ENCODE measurements at places on chromosomes 3 and 15.

GRCh38 chr3:139718415-139718814, 40.6 kb upstream of the NMNAT3 start:
- no peak for DNase-seq

DNA sequence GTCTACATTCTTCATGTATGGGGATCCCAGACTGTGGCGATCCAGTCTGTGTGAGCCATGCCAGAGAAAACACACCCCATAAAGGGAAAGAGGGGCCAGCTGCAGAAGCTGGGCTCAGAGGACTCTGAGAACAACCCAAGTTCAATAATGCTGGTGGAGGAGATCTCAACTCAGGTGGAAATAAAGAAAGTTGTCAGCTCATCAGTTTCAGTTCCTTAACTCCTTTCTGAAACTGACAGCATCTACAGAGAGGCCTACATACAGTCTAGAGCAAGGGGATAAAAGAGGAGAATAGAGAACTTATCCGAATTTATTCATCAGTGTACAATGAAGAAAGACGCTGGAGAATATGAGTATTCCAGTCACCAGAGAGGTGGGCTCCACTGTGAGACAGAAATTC, 77.0 kb downstream of the NTRK3 start:
- no peak for DNase-seq

- DNase-seq = no peak
These were observed 61.6 kb upstream of the LRRFIP2 start for GRCh38 chr3:37236024-37236423.

DNA sequence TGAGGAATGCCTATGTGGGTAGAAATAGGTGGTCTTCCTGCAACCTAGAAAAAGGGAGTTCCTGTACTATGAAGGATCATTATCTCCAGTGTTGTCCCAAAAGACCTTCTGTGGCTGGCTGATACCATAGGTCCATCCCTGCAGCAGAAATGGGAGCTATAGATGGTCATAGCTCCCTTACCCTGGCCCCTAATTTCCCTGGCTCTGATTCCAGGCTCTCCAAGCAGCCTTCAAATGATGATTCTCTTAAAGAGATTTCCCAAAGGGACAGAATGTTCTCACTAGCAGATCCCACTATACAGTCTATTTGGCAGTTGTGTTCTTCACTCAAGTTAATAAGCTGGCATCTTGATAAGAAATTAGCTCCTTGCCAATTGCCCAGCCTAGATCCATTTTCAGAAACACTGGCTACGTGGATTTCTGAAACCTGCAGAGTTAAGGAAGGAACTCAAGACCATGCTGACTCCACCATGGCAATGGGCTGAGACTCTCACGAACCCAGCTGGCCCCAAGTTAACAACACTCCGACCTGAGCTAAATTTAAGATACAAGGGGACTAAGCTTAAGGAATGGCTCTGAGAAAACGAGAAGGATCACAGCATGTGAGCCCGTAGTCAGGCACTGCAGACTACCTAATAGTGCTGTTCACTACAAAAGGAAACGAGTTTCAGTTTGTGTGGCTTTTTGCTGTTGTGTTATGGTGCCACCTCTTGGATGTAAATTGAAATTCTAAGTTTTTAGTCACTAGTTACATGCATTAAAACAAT, 11.4 kb downstream of the C15orf40 start:
- no peak for DNase-seq

GRCh38 chr15:32838338-32838737, 120.5 kb downstream of the GREM1 start:
- no peak for DNase-seq

DNA sequence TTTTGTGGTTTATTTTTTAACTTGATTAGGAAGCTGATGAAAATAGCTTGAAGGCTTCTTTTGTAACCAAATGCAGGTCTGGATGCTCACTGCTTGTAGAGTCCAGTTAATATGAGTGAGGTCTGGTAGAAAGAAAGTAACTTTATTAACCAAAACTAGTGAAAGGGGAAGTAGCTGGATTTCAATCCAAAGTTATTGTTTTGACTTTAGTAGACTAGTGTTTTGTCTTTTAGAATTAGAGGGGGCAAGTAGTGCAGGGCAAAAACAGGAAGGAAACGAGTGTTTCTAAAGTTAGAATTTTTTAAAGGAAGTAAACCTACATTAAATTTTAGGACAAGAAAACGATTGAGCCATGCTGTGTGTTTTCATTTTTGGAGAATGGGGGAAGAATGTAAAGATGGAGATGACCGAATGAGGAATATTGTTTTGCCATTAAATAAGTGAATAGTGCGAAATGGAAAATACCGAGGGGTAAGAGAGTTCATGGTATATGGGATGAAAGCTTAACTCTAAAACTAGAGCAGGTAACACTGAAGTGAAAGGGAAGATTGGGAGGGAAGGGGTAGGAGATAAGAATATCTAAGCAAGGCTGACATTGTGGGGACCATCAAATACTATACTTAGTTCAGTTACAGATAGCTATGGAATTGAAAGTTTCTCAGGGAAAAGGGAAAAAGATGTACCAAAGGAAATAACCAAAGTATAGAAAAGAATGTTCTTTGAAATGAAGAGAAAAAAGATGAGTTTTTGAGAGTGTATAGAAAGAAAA, 40.0 kb downstream of the USP3 start:
- DNase-seq = no peak

- DNase-seq = no peak
These were observed 96.4 kb upstream of the P3H2 start for GRCh38 chr3:190217081-190217480.

DNA sequence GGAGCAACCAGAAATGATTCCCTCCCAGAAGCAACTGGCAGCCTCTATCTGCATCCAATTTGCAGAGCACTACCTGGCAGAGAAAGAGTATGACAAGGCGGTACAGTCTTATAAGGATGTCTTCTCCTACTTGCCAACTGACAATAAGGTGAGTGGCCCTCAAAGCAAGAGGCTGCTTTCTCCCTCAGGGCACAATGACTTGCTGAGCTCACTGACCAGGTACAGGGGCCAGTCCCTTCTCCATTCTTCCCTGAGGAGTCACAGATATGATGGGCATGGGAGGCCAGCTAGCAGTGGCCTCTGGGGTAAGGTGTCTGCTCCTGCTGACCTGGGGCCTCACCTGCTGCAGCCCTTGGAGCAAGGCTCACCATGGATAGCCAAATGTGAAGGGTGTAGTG, 20.3 kb downstream of the CSRNP1 start:
- no peak for DNase-seq

- DNase-seq = no peak
These were observed 162.8 kb downstream of the CD47 start for GRCh38 chr3:107928084-107928445.

- no peak for DNase-seq
These were observed 52.4 kb downstream of the RBM6 start for GRCh38 chr3:49992326-49992725.

- DNase-seq = no peak
These were observed 164.6 kb downstream of the SUCLG2 start for GRCh38 chr3:67489816-67490215.

DNA sequence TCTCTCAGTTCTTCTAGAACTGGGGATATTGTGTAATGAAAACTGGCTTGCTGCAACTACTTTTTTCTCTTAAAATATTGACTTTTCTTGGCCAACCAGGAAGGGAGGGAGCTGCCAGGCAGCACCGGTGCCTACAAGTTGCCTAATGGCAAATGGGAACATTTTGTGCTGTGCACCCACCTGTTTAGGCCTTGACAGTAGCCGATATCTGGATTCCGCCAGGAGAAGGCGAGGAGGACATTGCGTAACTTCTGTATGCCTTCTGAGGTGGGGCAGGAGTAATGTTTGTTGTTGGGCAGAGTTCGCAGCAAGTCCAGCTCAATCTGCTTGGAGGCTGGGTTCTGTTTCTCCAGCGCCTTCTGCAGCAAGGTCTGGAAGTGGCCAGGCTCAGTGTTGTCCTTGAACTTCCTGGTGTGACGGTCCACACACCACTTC, 64.9 kb downstream of the TBC1D2B start:
- no peak for DNase-seq

DNA sequence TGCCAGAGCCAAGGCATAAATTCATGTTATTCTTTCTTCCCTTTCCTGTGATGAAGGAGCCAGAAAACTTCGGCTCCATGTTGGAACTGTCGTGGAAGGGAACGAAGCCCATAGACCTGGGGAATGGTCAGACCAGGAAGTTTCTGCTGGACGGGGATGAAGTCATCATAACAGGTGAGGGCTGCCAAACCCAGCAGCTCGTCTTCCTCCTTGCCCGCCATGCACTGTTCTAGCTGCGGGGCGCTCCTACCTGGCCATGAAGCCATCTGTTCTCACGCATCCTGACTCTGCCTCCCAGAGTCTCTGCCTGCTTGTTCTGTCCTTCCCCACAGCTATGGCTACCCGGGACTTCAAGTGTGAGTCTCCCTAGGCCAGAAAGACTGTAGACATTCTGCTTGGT, 28.2 kb downstream of the FAH start:
- no peak for DNase-seq

- no peak for DNase-seq
These were observed 65.1 kb downstream of the HCN4 start for GRCh38 chr15:73303636-73304035.

- no peak for DNase-seq
These were observed 107.4 kb upstream of the HES1 start for GRCh38 chr3:194028434-194029004.

GRCh38 chr3:157390713-157391515, 45.7 kb upstream of the PTX3 start:
- DNase-seq = no peak

- DNase-seq = no peak
These were observed 5.5 kb downstream of the FGF7 start for GRCh38 chr15:49428409-49429095.

DNA sequence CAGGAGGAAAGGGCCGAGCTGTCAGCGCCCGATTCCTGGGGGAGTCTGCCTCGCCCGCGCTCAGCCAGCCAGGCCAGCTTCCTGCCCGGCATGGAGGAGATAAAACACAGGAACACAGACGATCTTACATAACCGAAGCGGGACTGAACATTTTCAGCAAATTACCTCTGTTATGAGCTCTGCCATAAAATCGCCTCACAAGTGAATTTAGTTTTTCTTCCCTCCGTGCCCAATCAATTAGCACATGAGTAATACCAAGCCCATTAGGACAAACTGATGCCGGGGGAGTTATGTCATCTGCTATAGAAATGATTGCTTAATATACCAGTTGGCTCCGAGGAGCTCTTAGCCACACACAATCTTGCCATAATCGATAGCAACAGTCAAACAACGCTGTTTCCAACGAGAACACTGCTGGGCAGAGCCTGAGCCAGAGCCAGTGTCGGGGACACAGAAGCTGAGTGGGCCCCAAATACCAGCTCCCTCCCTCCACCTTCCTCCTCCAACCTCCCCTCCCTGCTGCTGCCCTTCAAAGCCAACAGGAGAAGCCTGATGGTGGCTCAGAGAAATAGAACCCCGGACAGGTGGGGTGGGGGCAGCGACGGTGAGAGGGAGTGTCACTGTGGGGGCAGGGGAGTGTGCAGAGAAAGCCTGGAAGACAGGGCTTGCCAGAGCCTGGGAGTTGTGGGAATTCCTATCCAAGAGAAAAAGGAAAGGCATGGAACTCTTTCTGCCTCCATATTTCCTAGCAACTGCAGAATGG, 279.4 kb upstream of the TLE3 start:
- no peak for DNase-seq

- DNase-seq = no peak
These were observed 24.3 kb downstream of the CYP8B1 start for GRCh38 chr3:42851228-42851834.

GRCh38 chr3:11727207-11727606, 83.5 kb upstream of the VGLL4 start:
- no peak for DNase-seq

- no peak for DNase-seq
These were observed 505.3 kb upstream of the PPP2R3A start for GRCh38 chr3:135460273-135460672.

DNA sequence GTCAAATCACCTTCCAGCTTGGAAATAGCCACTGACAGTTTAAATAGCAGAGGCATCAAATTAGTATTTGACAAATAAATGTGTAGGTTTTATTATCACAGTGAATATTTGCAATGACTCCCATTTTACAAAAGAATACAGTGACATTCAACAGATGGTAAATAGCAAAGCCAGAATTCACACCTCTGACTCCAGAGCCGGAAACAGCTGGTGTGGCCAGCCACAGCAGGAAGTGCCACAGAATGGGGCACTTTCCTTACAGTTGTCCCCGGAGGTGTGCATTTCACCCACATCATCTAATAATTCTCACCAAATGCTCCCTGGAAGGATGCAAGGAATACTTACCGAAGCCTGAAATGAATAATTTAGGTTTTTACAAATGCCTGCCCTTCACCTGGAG, 295.7 kb upstream of the WNT5A start:
- DNase-seq = no peak

DNA sequence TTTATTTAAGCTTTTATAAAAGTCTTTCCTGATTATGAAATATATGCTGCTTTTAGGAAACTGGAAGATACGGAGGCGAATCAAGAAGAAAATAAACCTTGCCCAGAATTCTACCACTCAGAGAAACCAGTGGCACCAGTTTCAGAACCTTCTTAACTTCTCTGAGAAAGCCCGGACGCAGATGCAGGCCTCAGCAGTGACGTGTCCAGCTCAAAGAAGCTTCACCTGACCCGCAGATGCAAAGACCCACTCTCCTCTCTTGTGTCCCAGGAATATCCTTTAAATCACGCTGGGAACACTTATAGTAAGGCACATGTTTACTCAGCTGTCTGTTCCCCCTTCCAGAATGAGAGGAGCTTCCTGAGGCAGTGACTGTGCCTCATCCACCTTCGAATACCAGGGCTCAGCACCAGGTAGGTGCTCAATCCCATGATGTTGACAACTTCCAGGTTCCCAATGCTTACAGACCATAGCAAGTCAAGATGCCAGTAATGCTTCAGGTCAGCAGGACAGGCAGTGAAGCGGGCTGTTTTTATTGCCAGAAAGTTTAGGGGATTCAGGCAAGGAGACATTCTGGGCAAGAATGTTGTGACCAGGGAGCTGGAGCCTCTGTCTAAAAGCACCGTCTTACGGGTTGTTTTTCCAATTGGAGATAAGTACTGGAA, 39.9 kb upstream of the LDHAL6B start:
- DNase-seq = no peak

DNA sequence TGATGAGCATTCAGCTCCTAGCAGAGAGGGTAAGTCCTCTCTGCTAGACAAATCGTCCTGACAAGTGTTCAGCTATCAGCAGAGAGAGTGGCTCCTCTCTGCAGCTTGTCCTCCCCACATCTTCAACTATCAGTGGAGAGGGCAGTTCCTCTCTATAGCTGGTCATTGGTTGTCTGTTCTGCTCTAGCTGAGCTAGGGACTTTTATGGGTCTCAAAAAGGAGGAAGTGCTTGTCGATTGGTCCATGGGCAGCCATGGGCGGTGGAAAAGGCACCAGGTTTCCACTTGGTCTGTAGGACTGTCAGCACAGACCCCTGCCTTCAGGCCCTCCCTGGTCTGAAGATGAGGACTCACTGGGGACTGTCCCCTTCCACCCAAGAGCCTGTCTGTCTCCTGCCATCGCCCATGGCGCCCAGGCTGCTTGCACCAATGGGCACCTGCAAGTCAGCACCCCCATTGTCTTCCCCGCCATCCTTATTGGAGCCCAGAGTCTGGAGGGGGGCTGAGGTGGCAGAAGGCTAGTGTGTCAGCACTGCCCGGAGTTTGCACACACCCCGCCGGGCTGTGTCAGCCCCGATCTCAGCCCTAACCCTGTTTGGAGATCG, 264.7 kb downstream of the ZBBX start:
- DNase-seq = no peak

- no peak for DNase-seq
These were observed 47.5 kb upstream of the FSIP1 start for GRCh38 chr15:39830166-39830565.

GRCh38 chr3:64836097-64836496, 148.3 kb upstream of the ADAMTS9 start:
- no peak for DNase-seq

- DNase-seq = no peak
These were observed 28.9 kb upstream of the ICE2 start for GRCh38 chr15:60507596-60508424.

Measured in effector CD8-positive, alpha-beta T cell (primary cell).